ENCODE measurements at places on chromosomes 6 and 20. TPM values are rescaled to one million over a fixed set of nuclear protein-coding genes. Genes with fewer than 3 reads are reported as not detected.

DNA sequence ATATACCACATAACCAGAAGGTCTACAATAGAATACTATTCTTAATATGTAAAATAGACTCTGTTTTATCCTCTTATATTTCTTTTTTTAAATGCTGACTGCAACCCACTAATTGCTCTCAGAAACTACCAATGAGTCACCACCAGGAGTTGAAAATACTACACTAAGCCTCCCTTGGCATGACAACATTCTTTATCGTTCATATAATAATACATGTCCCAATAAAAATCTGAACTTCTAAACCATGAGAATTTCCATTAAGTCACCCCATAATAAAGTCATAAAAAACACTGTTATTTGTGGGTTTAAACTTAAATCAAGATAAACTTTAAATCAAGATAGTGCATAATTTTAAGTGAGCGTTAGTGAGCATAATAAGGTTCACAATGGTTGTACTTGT is 4.2 kb downstream of the HACE1 start:
- no peak overlapping the region for H3K27ac ChIP-seq
- no peak for DNase-seq
- peaks cover 13% of the 10 kb centered on the region for H3K4me1 ChIP-seq
- no peaks in the 10 kb centered on the region for H3K27me3 ChIP-seq

DNA sequence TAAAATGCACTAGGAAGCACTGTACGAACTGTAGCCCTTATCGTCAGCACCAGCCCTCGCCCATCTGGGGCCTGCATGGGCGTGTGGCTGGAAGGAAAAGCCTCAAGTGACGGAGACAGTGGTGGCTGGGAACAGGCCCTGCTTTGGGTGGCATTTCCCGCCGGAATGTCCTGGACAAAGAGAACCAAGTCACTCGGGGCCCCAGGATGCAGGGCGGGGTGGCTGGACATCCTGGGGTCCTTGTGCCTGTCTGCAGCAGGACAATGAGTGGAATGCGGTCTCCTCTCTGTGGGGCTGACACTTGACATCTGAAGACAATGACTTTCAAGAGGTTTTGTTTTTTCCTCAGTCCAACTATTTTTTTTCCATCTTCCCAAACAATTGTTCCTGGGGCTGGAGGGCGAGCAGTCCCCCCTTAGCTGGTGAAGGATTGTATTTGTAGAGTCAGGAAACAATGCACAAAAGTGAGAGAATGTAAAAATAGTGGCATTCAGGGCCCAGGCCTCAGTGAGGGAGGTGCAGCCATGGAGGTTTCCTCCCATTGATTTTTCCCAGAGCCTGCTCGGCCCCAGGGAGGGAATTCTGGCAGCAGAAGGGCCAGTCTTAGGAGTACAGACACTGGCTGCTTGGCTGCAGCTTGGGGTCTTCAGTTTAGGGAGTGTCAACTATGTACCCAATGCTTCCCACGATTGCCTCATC is 64.4 kb downstream of the PREX1 start:
- no peaks in the 10 kb centered on the region for H3K36me3 ChIP-seq
- no peak for DNase-seq

DNA sequence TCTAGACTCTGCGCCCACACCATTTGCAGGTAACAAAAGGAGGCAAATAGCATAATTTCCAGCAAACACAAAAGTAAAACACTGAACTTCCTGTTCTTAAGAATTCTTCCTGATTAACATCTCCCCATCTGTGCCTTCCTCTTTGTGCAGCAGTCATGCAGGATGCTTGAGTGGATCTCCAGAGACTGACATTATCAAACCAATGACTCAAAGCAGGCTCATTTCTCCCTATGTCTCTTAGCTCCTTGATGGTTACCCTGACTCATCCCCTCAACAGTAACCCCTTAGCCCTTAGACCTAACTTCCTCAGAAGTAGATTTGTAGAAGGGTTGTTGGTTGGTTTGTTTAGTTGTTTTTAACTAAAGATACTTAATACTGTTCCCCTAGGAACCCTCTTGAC is 137.0 kb upstream of the RIN2 start:
- no peaks in the 10 kb centered on the region for H3K36me3 ChIP-seq
- no peak for DNase-seq
- no peak overlapping the region for H3K4me3 ChIP-seq
- H3K27me3 ChIP-seq, result no peaks in the 10 kb centered on the region
- no peak overlapping the region for H3K27ac ChIP-seq

GRCh38 chr20:584161-584970 is 25.7 kb downstream of the TCF15 start:
- H3K4me1 ChIP-seq, result no peaks in the 10 kb centered on the region
- no peak overlapping the region for H3K4me3 ChIP-seq
- peaks cover 46% of the 10 kb centered on the region for H3K27me3 ChIP-seq
- H3K36me3 ChIP-seq, result no peaks in the 10 kb centered on the region
- no peak for DNase-seq
- no peak overlapping the region for H3K27ac ChIP-seq

GRCh38 chr6:107656883-107657282 is 167.0 kb downstream of the SOBP start:
- no peak for DNase-seq
- H3K27ac ChIP-seq, result no peak overlapping the region
- H3K27me3 ChIP-seq, result no peaks in the 10 kb centered on the region
- H3K4me3 ChIP-seq, result no peak overlapping the region

The ANKRD66 gene
- total RNA-seq, result not detected

The MTFR2 gene
- 2.5 TPM for total RNA-seq

The BCAS1 gene
- total RNA-seq, result 1.7 TPM

The KIF25 gene
- not detected for total RNA-seq

The CRISP2 gene
- total RNA-seq, result not detected

The SLC26A8 gene
- not detected for total RNA-seq
